PC-9 (cell line): ENCODE measurements at places on chromosomes 3 and 15. TPM values are rescaled to one million over a fixed set of nuclear protein-coding genes. Genes with fewer than 3 reads are reported as not detected.
A peak's percentile ranks its signal among the peaks of the same experiment; 100 is the strongest.

Gene CCDC191
- 11.0 and 13.2 TPM in 2 replicates for total RNA-seq

- H3K27me3 ChIP-seq, result no peaks in the 10 kb centered on the region
- no peaks in the 10 kb centered on the region for H3K36me3 ChIP-seq
- no peak for DNase-seq
- no peak overlapping the region for H3K27ac ChIP-seq
- peaks cover 29% of the 10 kb centered on the region for H3K4me1 ChIP-seq
These were observed 21.5 kb upstream of the TIMP4 start for GRCh38 chr3:12180218-12180617.

DNA sequence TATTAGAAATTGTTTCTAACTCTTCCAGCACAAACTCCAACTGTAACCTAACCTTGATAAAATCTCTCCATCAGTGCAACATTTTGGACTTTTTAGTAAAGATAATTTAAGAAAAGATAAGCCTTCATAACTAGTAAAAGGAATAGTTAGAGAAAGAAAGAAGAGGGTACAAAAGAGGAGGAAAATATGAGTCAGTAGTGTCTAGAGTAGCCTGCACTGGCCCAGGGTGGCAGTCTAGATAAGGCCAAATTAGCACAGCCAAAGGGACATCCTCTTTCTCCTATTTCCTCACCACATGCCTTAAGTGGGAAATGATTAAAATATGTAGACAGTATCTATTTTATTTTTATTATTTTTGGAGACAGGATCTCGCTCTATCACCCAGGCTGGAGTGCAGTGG is 3.7 kb downstream of the PROS1 start:
- H3K27me3 ChIP-seq, result peaks cover under 1% of the 10 kb centered on the region; the same call in 1 of the 2 replicates
- H3K27ac ChIP-seq, result no peak overlapping the region
- H3K4me3 ChIP-seq, result no peak overlapping the region
- no peaks in the 10 kb centered on the region for H3K36me3 ChIP-seq

Gene FAM107A
- not detected in 2 replicates for total RNA-seq

Gene NR2E3
- 1.5 and 2.1 TPM in 2 replicates for total RNA-seq

Gene ARNT2
- total RNA-seq, result 1.1 and 4.3 TPM in 2 replicates

DNA sequence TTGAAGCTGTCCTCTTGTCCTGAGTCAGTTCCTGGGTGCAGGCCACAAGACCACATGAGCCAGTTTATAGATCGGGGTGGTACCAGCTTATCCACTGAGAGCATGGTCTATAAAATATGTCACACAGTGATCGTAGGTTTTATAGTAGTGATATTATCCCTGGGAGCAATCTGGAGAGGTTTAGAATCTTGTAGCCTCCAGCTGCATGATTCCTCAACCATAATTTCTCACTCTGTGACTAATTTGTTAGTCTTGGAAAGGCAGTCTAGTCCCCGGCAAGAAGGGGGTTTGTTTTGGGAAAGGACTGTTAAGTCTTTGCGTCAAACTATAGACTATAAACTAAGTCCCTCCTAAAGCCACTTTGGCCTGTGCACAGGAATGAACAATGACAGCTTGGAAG is 693.0 kb upstream of the CADM2 start:
- no peak overlapping the region for H3K4me3 ChIP-seq
- DNase-seq, result no peak
- no peaks in the 10 kb centered on the region for H3K4me1 ChIP-seq
- no peaks in the 10 kb centered on the region for H3K27me3 ChIP-seq
- no peak overlapping the region for H3K27ac ChIP-seq

Gene TMEM207
- not detected in 2 replicates for total RNA-seq

DNA sequence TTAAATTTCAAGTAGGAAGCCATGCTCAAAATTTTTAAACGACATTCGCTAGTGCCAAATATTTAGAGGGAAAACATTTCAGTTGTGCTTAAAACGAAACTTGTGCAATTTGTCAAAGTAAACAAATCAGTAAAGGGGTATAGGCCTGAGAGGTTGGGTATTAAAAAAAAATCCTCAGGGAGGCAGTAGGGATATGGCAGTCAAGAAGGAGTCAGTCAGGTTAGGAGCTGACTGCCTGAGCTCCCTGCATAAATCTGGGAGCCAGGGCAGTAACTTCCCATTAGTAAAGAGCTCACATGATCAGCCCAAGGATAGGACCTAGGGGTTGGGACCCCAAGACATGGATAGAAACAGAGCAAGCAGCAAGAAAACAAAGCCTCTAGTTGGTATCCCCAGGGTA is 120.7 kb upstream of the STAC start:
- DNase-seq, result no peak
- H3K4me3 ChIP-seq, result no peak overlapping the region

GRCh38 chr3:45611628-45612081 is 17.1 kb downstream of the LIMD1 start:
- 0 out of 2 replicates have a peak, but pooled peaks cover 8% of the 10 kb centered on the region for H3K36me3 ChIP-seq
- no peak for DNase-seq
- no peak overlapping the region for H3K4me3 ChIP-seq
- no peaks in the 10 kb centered on the region for H3K27me3 ChIP-seq
- no peak overlapping the region for H3K27ac ChIP-seq
- peaks cover 33% of the 10 kb centered on the region for H3K4me1 ChIP-seq

DNA sequence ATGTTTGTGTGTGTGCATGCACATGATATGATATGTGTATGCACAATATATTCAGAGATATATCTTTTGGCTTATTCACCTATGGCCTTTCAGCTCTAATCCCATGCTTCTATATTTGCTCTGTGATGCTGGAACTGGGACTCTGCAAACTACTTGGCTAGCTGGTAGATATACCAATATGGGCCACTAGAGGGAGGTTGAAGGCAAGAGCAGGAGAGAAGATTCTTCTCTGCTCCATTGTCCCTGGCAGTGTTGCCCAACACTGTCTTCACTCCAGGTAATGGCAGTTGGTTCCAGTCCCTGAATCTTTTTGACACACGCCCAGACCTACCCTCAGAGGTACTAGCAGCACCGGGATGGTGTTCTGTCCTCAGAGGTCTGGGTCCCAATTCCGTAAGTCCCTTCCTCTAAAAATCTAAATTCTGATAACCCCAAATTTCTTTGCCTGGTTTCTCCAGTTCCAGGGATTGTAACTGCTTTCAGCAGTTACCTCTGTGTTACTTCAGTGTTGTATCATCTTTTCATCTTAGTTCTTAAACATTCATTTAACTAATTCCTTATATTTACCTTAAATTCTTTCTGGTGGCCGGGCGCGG is 44.7 kb downstream of the GTPBP8 start:
- H3K27me3 ChIP-seq, result no peaks in the 10 kb centered on the region
- DNase-seq, result peak; percentile 53
- no peaks in the 10 kb centered on the region for H3K36me3 ChIP-seq
- no peaks in the 10 kb centered on the region for H3K4me1 ChIP-seq
- H3K27ac ChIP-seq, result no peak overlapping the region
- no peak overlapping the region for H3K4me3 ChIP-seq

Gene PSTPIP1
- not detected in 2 replicates for total RNA-seq

DNA sequence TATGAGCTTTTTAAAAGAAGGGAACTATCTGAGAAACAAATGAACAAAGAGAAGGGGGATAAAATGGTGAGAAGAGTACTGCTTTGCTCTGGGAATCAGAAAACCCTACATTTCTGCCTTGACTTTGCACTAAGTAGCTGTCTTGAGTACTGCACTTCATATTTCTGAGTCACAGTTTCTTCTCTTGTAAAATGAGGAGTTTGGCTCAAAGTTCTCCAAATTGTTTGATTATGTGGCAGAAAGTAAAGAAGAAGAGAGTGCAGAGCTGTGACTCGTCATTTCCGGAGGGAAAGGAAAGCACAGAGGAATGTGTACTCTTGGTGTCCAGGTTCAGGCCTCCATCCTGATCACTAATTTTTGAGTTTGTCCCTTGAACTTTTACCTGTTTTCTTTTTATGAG is 54.7 kb downstream of the TP63 start:
- DNase-seq, result peak; percentile 58
- no peak overlapping the region for H3K4me3 ChIP-seq
- H3K27ac ChIP-seq, result peak overlapping the region; percentile 44

GRCh38 chr3:43294975-43295374 is 8.6 kb downstream of the SNRK start:
- H3K4me3 ChIP-seq, result no peak overlapping the region
- H3K27ac ChIP-seq, result no peak overlapping the region
- no peaks in the 10 kb centered on the region for H3K27me3 ChIP-seq
- DNase-seq, result no peak
- 0 out of 2 replicates have a peak, but pooled peaks cover 6% of the 10 kb centered on the region for H3K36me3 ChIP-seq

Gene PCLAF
- 59.5 and 70.4 TPM in 2 replicates for total RNA-seq

Gene FAM227B
- total RNA-seq, result 1.4 and 3.3 TPM in 2 replicates

Gene DISP2
- 0.35 and 0.63 TPM in 2 replicates for total RNA-seq

Gene C2CD4B
- total RNA-seq, result not detected in 2 replicates
